ENCODE measurements at places on chromosomes 2 and 18. TPM values are rescaled to one million over a fixed set of nuclear protein-coding genes. Genes with fewer than 3 reads are reported as not detected.

DNA sequence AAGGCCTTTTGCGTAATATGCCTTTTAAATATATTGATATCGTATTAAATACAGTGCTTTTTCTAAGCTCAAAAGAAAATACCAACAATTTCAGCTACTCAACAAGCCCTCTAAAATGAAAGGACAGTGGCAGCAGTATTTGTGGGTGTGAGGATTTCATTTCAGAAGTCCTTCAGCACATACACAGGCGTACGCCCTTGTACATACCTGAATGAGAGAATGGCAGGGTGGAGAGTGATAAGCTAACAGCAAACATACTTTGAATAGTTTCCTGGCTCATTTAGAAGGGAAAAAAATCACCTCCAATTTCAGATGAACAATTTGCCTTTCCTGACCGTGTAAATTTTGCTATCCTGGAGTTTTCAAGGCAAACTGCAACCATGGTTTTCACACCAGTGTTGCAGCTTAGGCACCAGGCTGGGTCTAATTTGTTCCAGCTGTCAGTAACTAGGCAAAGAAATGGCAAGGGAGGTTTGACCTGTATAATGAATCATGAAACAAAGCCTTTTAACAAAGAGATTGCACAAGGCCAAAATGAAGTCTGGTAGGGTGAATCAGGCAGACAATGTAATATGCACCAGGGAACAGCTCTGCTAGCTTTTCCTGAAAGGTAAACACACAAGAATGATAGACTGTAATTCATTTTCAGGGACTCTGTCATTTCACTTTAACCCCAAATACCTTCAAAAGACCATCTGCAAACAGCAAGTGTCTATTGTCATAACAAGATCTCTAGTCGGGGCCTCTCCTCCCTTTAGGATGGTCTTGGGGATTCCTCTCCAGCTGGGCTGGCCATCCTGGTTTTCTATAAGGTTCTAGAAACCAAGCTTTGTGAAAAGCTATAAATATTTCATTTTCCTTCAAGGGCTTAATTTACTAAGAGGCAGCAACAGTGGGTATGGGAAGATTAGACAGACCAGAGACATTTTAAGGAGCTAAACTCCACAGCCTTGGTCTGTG is 11.5 kb downstream of the ANKRD29 start:
- H3K27ac ChIP-seq: no peak overlapping the region
- no peak for DNase-seq
- H3K4me1 ChIP-seq: no peaks in the 10 kb centered on the region
- H3K36me3 ChIP-seq: no peaks in the 10 kb centered on the region
- H3K27me3 ChIP-seq: no peaks in the 10 kb centered on the region

- H3K4me3 ChIP-seq: no peak overlapping the region
- H3K27ac ChIP-seq: no peak overlapping the region
- DNase-seq: no peak
- H3K4me1 ChIP-seq: no peaks in the 10 kb centered on the region
- no peaks in the 10 kb centered on the region for H3K36me3 ChIP-seq
Measured at GRCh38 chr18:57353137-57353939, 981 bp downstream of the ST8SIA3 start.

- DNase-seq: no peak
- no peak overlapping the region for H3K4me3 ChIP-seq
- H3K27me3 ChIP-seq: no peaks in the 10 kb centered on the region
- H3K36me3 ChIP-seq: no peaks in the 10 kb centered on the region
- H3K27ac ChIP-seq: no peak overlapping the region
- no peaks in the 10 kb centered on the region for H3K4me1 ChIP-seq
Measured at GRCh38 chr2:109375131-109375561, 238.6 kb downstream of the SEPTIN10 start.

The MPP4 gene
- total RNA-seq: not detected

DNA sequence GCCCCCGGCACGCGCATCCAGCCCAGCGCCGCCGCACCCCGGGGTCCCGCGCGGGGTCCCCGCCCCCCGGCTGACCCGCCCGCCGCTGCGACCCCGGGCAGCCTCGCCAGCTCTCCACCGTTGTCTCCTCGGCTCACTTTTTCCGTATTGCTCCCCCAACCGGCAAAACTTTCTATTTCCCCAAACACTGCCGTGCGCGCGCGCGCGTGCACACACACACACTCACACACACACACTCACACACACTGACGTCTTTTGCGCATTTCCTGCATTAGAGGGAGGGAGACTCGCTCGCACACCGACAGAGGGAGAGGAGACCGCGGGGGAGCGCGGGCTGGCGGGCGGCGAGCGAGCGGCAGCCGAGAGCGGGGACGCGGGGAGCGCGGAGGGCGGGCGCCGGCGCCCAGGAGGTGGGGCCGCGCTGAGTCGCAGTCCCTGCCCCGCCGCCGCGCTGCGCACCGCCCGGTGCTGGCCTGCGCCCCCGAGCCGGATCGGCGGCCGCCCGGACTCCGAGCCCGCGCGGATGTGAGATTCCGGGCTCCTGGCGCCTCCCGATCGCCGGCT is 542 bp upstream of the PRKCE start:
- peaks cover 6% of the 10 kb centered on the region for H3K27me3 ChIP-seq
- peak overlapping the region; percentile 96 for H3K27ac ChIP-seq
- H3K36me3 ChIP-seq: peaks cover 7% of the 10 kb centered on the region
- peaks cover 27% of the 10 kb centered on the region for H3K4me1 ChIP-seq
- H3K4me3 ChIP-seq: peak overlapping the region; percentile 87
- peak; percentile 94 for DNase-seq

GRCh38 chr2:107160640-107161239 is 274.8 kb upstream of the ST6GAL2 start:
- no peak overlapping the region for H3K4me3 ChIP-seq
- H3K36me3 ChIP-seq: no peaks in the 10 kb centered on the region
- no peak overlapping the region for H3K27ac ChIP-seq
- no peak for DNase-seq
- no peaks in the 10 kb centered on the region for H3K27me3 ChIP-seq

The TWIST2 gene
- total RNA-seq: not detected

DNA sequence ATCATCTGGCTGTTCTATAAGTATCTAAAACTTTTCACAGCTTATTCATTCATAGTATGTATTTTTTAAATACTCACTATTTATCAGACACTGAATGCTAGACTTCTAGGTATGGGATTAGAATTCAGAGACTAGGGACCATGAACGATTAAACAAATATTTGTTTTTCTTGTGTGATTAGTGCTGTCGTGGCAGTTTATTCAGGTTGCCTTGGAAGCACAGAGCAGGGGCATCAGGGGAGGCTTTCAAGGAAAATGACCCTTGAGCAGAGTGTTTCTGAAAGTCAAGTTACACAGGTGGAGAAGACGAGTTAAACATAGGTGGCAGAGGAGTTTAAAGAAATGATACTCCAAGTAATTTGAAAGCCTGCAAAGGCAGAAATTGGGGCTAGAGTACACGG is 5.7 kb downstream of the SPOPL start:
- H3K4me3 ChIP-seq: no peak overlapping the region
- no peak for DNase-seq
- H3K4me1 ChIP-seq: peaks cover 44% of the 10 kb centered on the region
- no peak overlapping the region for H3K27ac ChIP-seq
- no peaks in the 10 kb centered on the region for H3K27me3 ChIP-seq
- H3K36me3 ChIP-seq: peaks cover 19% of the 10 kb centered on the region

DNA sequence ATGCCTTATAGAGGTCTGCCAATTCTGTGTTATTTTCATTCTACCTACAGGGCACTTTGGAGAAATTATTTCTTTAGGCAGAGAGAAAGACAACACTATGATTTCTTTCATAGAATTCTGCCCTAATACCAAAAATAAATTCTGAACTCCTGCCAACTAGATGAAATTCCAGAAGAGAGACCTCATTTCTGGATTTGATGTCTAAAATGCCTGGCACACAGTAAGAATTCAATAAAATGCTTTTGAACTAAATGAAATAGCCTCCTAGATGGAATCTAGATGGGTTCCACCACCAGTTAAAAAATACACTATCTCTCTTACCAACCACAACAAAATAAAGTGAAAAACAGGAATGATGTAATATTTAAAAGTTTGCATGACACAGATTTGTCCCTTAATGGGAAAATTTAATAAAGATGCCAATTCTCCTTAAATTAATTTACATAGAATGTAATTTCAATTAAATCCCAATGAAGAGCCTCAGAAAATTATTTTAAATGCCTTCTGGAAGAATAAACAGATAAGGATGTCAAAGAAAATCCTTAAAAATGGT is 75.0 kb downstream of the OSBPL1A start:
- H3K4me3 ChIP-seq: no peak overlapping the region
- H3K36me3 ChIP-seq: no peaks in the 10 kb centered on the region
- peaks cover 3% of the 10 kb centered on the region for H3K4me1 ChIP-seq
- no peaks in the 10 kb centered on the region for H3K27me3 ChIP-seq
- H3K27ac ChIP-seq: no peak overlapping the region

The GPR35 gene
- total RNA-seq: 4.1 TPM

GRCh38 chr2:217695033-217695520 is 307.7 kb downstream of the TNS1 start:
- no peaks in the 10 kb centered on the region for H3K36me3 ChIP-seq
- no peak overlapping the region for H3K4me3 ChIP-seq
- no peaks in the 10 kb centered on the region for H3K27me3 ChIP-seq
- peaks cover 5% of the 10 kb centered on the region for H3K4me1 ChIP-seq

The ALK gene
- total RNA-seq: not detected

GRCh38 chr2:55136138-55136541 is 85.9 kb upstream of the RTN4 start:
- no peaks in the 10 kb centered on the region for H3K36me3 ChIP-seq
- H3K4me1 ChIP-seq: peaks cover 17% of the 10 kb centered on the region
- no peak overlapping the region for H3K4me3 ChIP-seq
- H3K27me3 ChIP-seq: no peaks in the 10 kb centered on the region

The PPP1R1C gene
- not detected for total RNA-seq

GRCh38 chr2:116057538-116057937 is 1615.1 kb downstream of the DPP10 start:
- no peak for DNase-seq
- H3K4me3 ChIP-seq: no peak overlapping the region
- H3K4me1 ChIP-seq: no peaks in the 10 kb centered on the region
- no peaks in the 10 kb centered on the region for H3K36me3 ChIP-seq
- no peak overlapping the region for H3K27ac ChIP-seq
